ENCODE measurements at places on chromosomes 7 and 10. TPM values are rescaled to one million over a fixed set of nuclear protein-coding genes. Genes with fewer than 3 reads are reported as not detected.

Gene MYL10
- not detected for total RNA-seq

Gene DGKI
- 22.3 TPM for total RNA-seq

Gene CPA2
- not detected for total RNA-seq

Gene COL28A1
- total RNA-seq, result 3.0 TPM

Gene CLDN12
- total RNA-seq, result 30.5 TPM

Gene TSPAN12
- 12.6 TPM for total RNA-seq

Gene AKR1C1
- 160 TPM for total RNA-seq

Gene COX15
- 19.8 TPM for total RNA-seq

Gene TDRD1
- not detected for total RNA-seq

Gene TMEM176A
- 23.4 TPM for total RNA-seq

Gene AKR1D1
- not detected for total RNA-seq

Gene SPAM1
- total RNA-seq, result not detected

Gene IGF2BP3
- 8.1 TPM for total RNA-seq

Gene HMX3
- not detected for total RNA-seq

Gene PPP3CB
- total RNA-seq, result 39.4 TPM

Gene SLC16A9
- total RNA-seq, result 1.8 TPM

Gene RTKN2
- not detected for total RNA-seq

Gene TAS2R4
- 3.5 TPM for total RNA-seq

Gene UCMA
- not detected for total RNA-seq

Gene FAM131B
- 2.3 TPM for total RNA-seq

Gene COBL
- 1.4 TPM for total RNA-seq

Gene TMEM184A
- total RNA-seq, result 1.5 TPM

Gene A1CF
- not detected for total RNA-seq

Gene TCF7L2
- total RNA-seq, result 50.5 TPM

Gene SPACDR
- total RNA-seq, result not detected

Gene SFMBT2
- 9.0 TPM for total RNA-seq

Gene TCERG1L
- not detected for total RNA-seq

Gene BAG3
- 48.9 TPM for total RNA-seq

Gene GSTO2
- 3.0 TPM for total RNA-seq

Gene ZNF503
- 42.3 TPM for total RNA-seq

Gene MKX
- total RNA-seq, result 2.7 TPM

Gene PIP
- not detected for total RNA-seq

Gene ACTA2
- 12,240 TPM for total RNA-seq

Gene FAM25A
- not detected for total RNA-seq

Gene TPST1
- total RNA-seq, result 18.1 TPM

Gene OR2A42
- 0.49 TPM for total RNA-seq

Gene ZNF107
- total RNA-seq, result 5.6 TPM

Gene CTNNA3
- total RNA-seq, result 1.2 TPM

Gene SPDYE16
- total RNA-seq, result 1.4 TPM

Gene ZCWPW1
- total RNA-seq, result 3.5 TPM

Gene LRRC4
- 2.2 TPM for total RNA-seq

Gene LRRD1
- not detected for total RNA-seq

Gene PARD3
- 16.7 TPM for total RNA-seq

Gene USP54
- 20.1 TPM for total RNA-seq

Gene CALHM1
- not detected for total RNA-seq

Gene RSPH10B2
- total RNA-seq, result not detected

Gene SPDYE6
- total RNA-seq, result not detected

Gene HOXA2
- 4.6 TPM for total RNA-seq

Gene DPYSL4
- total RNA-seq, result not detected

Gene NPSR1
- total RNA-seq, result not detected

Gene FAM25G
- not detected for total RNA-seq

Measured in thoracic aorta (tissue), 2 donors.